ENCODE measurements at places on chromosomes 4 and X.

DNA sequence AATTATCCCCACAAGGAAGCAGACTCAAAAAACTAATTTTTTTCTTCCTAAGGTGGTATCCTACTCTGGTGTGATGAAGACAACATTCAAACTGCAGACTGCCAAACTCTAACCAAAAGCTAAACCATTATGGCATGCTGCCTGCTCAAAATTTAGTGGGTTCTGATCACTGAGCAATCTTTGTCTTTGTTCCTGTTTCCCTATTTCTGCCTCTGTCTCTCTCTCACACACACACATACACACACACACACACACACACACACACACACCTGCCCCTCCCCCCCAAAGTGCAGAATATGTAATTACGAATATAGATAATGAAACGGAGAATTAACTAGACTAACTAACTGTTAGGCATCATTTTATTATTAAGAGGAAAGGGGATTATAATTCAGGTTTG lies 1278.6 kb downstream of the PCDH7 start:
- DNase-seq, result no peak

DNA sequence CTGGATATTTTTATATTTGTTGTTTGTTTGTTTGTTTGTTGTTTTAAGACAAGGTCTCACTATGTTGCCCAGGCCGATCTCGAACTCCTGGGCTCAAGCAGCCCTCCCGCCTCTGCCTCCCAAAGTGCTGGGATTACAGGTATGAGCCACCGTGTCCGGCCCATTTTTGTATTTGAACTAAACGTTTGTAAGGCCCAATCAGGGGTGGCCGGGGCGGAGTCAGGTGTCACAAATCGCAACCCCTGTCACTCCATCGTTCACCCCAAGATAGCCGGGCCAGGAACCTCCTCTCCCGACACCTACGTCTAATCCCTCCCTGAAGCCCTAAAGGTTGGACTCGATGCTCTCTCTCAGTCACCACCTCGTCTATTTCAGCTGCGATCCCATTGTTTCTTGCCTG lies 722 bp upstream of the EFHC2 start:
- peak; percentile 69 for DNase-seq

GRCh38 chr4:66273110-66273509 lies 602.8 kb upstream of the EPHA5 start:
- no peak for DNase-seq

DNA sequence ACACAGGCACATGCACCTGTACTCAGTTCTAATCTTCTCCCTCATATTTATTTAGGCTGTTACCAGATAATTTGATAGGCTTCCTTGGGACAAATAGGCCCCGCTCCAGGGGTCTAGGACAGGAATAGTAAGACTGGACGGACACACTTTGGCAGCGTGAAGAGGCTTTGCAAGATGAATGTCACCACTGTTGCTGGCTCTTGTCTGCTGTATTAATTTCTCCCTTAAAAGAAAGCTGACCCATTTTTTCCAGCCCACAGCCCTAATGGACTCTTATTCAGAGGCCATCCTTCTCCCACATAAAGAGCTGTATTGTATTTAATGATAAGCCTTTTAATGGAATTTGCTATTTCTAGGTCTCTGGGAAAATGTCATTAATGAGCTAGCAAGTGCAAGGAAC lies 18.0 kb downstream of the FAM184B start:
- DNase-seq, result no peak

- DNase-seq, result no peak
These were observed 905.4 kb upstream of the NDST4 start for GRCh38 chr4:116018831-116019230.

DNA sequence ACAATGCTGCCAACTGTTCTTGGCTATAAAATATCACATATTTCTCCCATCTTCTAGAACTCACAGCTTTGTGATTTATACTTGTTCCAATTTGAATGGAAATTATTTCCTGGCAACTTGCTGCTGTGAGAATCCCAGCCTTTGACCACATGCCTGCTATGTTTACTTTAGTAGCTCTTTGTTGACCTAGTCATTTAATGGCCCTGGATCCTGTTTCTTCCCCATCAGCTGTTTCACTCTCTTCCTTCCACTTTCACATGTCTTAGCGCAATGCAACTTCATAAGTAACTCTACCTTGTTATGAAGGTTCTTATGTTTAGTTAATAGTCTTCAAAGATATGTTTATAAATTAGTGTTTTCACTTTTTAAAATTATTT lies 1973.6 kb upstream of the AGA start:
- no peak for DNase-seq

- DNase-seq, result no peak
These were observed 113.8 kb upstream of the WDR17 start for GRCh38 chr4:175951794-175952193.

DNA sequence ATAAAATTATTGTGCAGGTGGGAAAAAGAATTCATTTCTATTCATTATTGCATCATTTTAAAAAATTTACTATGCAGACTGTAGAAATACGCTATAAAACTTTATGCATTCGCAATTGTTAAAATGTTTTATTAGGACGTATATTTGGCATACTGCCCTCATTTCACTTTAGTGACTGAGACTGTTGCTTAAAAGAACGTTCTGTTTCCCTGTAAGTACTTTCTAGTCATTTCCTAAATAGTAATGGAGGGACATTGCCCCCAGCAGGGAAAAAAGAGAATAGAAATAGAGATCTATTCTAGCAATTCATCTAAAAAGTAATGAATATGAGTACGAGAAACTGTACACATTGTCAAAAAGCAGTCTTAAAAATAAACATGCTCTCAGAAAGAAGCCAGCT lies 1295.8 kb upstream of the TENM3 start:
- no peak for DNase-seq

DNA sequence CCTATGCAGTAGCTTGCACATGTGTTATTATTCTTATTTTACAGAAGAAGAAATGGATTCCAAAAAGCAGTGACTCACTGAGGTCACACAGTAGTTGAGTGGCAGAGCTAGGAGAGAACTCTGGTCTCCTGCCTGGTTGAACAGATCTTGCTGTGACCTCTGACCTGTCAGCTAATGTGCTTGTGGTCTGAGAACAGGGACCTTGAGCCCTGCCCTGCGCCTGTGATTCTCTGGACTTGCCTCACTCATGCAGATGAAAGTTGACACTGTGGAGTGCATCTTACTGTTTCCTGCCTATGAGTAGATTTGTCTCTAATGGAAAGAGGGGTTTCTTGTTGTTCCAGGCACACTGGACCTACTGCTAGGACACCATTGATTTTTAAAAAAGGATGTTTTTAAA lies 32.3 kb downstream of the ETNPPL start:
- no peak for DNase-seq

DNA sequence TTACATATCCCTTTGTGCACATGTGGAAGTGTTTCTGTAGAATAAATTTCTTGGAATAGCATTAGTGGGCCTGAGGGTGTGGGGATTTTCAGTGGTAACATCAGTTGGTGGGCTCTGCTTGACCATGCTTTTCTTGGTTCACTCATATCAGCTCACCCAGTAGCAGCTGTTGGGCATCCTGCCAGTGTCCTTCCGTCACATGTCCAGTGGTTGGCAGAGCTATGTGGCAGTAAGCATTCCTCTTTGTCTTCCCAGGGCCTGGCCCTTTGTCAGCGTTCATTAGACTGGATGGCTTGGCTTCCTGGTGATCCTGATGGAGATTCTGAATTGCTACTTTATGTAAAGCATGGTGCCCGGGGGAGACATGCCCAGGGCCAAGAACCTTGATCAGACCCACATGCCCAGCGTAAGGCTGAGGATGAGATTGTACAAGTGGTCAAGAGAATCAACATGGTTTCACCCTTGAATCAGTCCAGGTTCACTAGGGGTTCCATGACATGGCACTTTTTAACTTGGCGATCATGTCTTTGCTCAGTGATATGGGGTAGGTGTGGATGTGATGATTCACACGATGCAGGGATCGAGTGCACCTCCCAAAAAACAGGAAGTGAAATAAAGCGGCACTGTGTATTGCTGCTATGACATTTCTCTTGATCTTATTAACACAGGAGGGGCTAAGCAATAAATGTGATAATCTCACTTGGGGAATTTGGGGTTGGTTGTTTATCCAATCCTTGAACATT lies 72.1 kb upstream of the IGFBP7 start:
- no peak for DNase-seq

- no peak for DNase-seq
These were observed 28.3 kb upstream of the SERTM2 start for GRCh38 chrX:111483135-111483534.
